ENCODE measurements at places on chromosomes 1 and 21.
A peak's percentile ranks its signal among the peaks of the same experiment; 100 is the strongest.

- DNase-seq: no peak
Observed at GRCh38 chr1:98351561-98351960, 310.0 kb upstream of the SNX7 start.

DNA sequence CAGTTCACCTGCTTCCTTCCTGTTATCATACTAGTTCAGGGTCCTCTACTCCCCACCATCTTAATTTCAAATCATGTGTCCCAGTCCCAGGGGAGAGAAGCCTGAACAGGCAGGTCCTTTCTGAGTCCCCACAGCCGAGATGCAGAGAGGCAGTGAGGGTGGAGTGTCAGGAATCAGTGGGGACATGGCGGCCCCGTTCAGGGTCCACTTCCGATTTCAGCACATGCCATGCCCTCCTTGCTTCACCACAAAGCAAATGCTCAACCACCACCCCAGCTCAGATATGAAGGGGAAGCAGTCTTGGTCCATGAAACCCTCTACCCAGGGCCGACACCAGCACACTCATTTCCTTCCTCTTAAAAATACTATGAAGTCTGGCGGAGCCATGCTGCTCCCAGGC, 5.2 kb upstream of the SEMA4A start:
- DNase-seq: no peak

GRCh38 chr1:56527548-56528302, 51.6 kb downstream of the PLPP3 start:
- DNase-seq: peak; percentile 57

- DNase-seq: no peak
Observed at GRCh38 chr1:59177756-59178155, 119.1 kb upstream of the FGGY start.

DNA sequence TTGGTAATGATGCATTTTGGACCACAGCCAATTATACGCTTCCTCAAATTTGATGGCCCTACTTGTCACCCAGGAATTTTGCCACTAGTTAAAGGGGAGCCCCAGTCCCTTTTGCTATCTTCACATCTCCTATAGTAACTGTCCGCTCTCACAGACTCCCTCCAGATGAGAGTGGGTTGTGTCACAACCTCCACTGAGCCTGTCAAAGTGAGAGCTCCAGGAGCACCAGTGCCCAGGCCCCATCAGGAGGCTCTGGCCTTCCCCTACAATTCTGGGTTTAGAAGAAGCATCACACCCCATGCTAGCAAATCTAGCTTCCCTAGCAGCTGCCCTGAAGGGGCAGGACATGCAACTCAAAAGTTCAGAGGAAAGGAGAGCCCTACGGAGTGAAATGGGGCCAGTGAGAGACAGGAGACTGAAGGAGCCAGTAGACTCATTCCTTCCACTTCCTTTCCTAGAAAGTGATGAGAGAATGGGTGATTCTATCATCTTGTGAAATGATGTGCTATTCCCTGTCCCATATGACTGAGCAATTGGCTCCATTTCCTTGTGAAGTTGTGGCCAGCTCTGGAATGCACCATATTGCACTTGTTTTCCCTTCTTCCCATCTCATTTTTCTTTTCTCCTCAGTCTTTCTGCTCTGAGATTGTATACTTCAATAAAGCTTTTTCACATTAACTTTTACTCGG, 541.3 kb downstream of the DPYD start:
- no peak for DNase-seq

GRCh38 chr1:48936436-48936835, 159.7 kb upstream of the BEND5 start:
- DNase-seq: no peak

DNA sequence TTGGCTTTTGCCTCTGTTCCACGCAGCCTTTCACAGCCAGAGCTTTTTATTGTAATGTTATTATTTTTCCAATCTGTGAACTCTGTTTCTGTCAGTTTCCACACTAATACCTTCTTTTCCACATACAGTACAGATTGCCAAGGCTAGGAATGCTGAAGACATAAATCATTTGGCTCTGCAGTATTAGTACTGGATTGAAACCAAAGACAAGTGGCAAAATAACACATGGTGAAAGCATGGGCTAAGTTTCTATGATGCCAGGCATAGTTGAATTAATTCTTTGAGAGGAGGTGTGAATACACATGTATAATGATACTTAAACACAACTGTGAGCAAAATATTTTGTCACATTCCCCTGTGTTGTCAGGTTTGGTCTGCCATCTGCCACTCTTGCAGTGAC, 73.5 kb downstream of the TMEM200B start:
- DNase-seq: peak; percentile 92

- DNase-seq: peak; percentile 38
Observed at GRCh38 chr1:53462769-53463501, 3.7 kb downstream of the DMRTB1 start.

GRCh38 chr1:102715150-102715549, 393.2 kb downstream of the COL11A1 start:
- DNase-seq: no peak

DNA sequence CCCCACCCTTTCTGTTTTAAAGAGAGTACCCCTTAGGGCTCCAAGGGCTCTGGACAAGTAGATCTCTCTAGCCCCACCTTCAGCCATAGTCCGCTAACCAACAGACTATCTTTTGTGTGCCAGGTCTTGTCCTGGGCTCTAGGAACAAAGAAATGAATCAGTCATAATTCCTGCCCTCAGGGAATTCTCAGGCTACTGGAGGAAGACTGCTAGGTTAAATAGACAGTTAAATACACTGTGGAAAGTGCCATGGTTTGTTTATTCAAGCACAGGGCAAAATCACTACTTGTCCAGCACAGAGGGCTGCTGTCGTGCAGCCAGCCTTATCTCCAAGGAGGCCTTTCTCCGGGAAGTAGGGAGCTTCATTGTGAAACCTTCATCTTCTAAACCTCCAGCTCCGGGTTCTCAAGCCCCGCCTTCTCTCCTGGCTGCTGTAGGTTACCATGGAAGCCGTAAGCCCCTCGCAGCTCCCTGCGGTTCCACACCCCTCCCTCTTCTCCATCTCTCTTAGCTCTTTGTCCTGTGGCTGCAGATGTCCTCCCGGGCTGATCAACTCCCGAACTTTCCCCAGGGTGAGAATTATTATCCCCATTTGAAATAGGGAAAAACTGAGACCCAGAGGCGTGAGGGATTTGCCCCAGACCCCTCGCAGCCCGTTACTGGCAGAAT, 29.8 kb downstream of the SHISAL2A start:
- DNase-seq: no peak

GRCh38 chr1:160085686-160086455, 4.5 kb downstream of the KCNJ9 start:
- DNase-seq: peak; percentile 88

DNA sequence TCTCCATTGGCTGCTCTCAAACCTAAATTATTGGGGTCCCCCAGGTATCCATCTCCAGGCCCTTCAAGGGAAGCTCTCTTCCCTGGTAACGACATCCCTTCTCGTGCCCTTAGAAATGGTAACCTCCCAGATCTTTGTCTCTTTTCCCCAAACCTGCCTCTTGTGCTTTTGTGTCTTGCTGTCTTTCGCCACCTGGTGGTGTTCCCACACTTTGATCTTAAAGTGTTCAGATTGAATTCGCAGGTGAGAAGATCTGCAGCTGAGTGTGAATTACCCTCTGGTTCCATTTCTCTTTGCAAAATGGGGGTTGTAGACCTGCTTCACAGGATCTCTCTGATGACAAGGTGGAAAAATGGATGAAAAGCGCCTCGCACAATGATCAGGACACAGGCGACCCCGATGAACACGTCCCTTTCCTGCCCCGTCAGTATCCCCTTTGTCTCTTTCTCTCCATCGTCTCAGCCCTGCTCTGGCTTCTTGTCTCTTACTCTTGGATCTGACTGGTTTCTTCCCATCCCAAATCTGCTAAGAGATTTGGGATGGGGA, 53.1 kb downstream of the DOP1B start:
- DNase-seq: peak; percentile 34

DNA sequence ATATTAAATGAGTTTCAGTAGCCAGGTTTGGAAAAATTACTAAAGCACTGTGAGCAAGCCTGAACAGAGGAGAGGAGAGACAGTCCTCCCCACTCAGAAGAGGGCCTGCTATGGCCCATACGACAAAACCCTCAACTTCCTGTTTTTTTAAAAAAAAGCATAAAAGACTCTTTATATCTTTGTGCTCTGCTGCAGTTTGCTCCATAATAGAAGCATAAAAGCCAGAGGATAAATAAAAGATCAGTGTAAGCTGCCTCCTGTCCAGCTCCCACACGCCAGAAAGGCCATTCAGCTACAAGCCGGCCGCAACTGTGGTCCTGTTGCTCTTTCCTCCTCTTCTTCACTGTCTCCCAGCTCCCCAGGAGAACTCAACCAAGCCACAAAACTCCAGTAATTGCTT, 37.8 kb downstream of the NID1 start:
- no peak for DNase-seq

DNA sequence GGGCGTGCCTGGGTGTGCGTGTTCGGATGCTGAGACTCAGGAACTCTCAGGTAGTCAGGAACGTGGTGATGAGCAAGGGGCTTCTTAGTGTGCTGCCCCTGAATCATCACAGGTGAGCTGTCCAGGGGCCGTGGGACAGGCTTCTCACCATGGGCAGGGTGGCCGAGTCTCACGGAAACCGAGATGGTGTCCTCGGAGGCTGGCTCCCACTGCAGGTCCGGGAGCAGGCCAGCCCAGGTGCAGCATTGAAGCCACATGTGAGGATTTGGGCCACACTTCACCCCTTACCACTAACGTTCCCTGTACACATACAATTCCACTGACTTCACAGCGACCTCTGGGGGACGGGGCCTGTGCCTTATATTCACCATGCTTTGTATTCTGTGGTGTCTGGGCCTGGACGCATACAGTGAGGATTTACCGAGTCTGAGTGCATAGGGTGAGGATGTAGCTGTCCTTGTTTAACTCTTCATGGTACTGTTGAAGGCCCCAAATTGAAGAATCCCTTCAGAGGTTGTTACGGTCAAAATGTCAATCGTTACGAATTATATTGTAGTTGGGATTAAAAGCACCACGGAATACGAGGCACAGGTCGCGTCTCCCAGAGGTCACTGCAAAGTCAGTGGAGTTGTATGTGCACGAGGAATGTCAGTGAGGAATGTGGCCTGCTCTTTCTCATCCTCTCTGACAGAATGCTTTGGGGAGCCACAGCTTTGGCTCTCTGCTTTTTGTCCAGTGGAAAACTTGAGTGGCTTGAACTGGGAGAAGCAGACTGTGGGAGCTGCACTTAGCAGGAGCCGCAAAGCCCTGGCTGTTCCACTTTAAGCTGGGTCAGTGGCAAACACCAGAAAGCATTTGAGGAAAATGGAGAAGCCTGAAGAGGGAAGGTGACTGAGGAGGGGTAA, 95.3 kb downstream of the MTR start:
- DNase-seq: no peak

- DNase-seq: no peak
Observed at GRCh38 chr1:164907666-164908065, 348.7 kb downstream of the PBX1 start.

GRCh38 chr1:164604541-164604940, 45.6 kb downstream of the PBX1 start:
- no peak for DNase-seq

DNA sequence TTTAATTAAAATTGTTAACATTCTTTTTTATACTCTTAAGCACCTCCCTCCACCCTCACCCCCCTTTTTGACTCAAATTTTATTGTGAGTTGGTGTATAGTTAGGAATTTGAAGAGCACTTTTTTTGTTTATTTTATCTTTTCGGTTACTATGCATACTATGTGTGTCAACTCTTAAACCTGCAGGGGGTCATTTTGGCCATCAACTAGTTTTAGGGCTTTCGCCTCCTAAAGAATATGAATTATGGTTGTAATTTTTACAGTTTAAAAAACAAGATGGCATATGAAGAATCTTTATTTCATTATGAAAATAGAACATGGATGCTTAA, 9.7 kb downstream of the BACH1 start:
- DNase-seq: no peak

DNA sequence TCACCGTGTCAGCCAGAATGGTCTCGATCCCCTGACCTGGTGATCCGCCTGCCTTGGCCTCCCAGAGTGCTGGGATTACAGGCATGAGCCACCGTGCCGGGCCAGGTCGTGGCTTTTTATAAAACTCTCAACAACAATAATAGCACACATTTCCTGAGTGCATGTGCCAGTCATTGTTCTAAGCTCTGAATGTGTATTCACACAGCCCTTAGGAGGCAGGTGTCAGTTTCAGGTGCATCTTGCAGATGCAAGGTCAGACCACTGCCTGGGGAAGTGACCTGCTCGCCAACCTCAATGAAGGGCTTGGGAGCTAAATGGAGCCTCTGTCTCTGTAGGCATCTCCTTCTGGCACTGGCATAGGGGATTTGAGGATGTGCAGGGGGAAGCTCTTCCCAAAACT, 1.6 kb upstream of the LEFTY2 start:
- DNase-seq: no peak

DNA sequence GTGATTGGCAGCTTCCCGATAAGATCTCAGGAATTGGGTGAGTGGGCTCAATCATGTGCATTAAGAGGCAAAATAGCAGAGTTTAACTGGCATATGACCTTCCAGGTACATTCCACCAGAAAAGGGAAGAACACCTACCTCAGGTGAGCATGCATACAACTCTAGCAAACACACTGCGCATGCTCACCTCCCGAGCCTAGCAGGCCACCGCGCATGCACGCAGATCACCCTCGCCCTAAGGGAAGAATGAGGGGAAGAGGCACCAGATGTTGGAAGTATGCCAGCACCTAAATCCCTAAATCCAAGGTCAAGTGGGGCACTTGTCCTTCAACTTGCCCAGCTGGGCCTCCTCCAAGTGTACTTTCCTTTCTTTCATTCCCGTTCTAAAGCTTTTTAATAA, 23.6 kb upstream of the CBR3 start:
- DNase-seq: no peak

Data from NCI-H1694 (cell line).